ENCODE measurements at places on chromosomes 2 and 18.

DNA sequence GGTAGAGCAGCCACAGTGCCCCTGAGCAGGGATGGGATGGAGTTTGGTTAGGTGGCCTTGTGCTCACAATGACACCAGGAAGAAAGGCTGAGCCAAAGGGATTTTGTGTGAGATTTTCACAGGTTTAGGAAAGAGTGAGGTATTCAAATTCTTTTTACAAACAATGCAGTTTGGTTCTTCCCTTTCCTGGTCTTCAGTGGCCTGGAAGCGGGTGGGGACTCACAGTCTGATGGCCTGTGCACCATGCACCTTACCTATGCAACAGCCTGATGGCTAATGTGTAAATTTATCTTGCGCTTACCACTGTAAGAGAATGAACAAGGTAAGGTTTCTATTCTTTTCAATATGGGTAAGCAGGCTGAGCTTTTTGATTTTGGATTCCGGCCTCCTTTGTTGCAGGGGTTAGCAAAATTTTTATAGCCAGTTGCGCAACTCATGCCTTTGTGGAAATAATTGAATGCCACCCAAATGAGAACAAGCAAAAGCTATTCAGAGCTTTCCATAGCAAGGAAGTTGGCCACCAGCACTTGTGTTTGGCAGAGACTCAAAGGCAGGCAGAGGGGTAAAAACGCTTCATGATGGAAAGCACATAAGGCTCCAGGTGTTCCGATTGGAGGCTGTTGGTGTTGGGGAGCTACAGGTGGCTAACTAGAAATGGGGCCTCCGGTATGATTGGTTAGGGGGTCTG is 23.8 kb upstream of the IL1R2 start:
- DNase-seq = no peak

DNA sequence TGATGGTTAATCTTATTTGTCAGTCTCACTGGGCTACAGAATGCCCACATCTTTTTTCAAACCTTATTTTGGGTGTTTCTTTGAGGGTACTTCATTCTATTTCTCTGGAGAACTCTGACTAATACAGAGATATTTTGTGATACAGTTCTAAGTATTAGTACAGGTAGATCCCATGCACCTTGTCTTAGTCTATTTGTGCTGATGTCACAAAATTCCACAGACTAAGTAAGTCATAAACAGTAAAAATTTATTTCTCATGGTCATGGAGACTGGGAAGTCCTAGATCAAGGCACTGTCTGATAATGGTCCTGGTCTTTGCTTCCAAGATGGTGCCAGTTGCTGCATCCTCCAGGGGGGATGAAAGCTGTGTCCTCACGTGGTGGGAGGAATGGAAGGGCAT is 68.6 kb upstream of the EPHA4 start:
- DNase-seq = no peak

- no peak for DNase-seq
Observed at GRCh38 chr2:159895258-159896065, 97.5 kb upstream of the CD302 start.

DNA sequence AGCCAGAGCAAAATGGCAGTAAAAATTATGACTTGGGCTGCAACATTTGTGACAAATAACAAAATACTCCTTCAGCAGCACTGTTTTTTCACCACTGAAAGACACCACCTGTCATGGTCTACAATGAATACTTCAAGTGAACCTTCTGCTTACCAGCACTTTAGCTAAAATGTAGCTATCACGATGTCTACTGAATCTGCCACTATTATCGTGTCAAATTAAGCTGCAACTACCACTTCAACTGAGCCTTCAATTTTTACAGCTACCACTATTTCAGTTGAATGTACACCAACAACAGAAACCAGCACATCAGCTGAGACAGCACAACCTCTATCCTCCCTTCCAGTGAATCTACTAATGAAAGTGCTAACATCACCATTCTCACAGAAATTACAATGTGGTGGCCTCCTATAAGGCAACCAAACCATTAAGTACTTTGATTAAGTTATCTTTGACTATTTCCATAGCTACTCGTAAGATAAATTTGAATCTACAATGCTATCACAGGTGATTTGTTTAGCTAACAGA is 10.8 kb upstream of the DYNAP start:
- no peak for DNase-seq

- DNase-seq = no peak
Observed at GRCh38 chr18:22102953-22103646, 66.3 kb upstream of the GATA6 start.

DNA sequence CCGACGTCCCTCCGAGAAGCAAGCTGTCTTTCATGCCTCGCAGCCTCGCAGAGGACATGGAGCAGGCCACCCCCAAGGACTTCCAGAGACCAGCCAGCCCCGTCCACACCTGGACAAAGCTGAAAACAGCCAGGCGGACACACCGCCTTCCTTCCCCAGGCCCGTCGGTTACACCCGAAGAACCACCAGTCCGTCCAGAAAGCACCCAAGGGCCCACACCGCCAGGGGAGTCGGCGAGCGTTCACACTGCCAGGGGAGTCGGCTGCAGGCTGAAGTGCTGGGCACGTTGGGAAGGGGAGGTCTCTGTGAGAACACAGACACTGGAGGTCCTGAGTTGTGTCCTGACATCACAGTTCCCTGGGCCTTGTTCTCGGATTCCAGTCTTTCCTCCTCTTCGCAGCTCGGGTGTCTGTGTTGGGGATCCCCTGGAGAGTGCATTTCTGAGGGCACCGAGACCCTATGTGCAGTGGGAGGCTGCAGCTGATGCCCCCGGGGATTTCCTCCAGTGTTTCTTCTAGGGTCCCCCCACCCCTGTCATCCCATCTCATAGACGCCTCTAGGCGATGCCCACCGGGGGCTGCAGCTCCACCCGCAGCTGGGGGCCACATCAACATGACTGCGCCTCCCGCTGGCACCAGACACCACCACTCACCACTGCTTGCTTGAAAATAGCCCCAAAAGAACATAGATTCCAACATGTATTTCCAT is 344.4 kb upstream of the SALL3 start:
- DNase-seq = no peak

DNA sequence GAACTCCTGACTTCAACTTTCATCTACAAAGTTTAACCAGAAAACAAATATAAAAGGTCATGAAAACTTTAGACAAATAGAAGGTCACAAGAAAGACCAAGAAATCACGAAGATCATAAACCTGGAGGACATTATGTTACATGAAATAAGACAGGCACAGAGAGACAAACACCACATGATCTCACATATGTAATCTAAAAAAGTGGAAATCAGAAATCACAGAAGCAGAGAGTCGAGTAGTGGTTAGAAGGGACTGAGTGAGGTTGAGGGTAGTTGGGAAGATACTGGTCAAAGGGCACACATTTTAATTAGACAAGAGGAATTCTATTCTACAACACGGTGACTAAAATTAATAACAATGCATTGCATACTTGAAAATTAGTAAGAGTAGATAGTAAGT is 1.4 kb downstream of the GCFC2 start:
- no peak for DNase-seq

GRCh38 chr2:37306024-37306423 is 18.6 kb downstream of the PRKD3 start:
- DNase-seq = no peak

GRCh38 chr18:59052965-59053820 is 86.5 kb upstream of the SEC11C start:
- DNase-seq = no peak

DNA sequence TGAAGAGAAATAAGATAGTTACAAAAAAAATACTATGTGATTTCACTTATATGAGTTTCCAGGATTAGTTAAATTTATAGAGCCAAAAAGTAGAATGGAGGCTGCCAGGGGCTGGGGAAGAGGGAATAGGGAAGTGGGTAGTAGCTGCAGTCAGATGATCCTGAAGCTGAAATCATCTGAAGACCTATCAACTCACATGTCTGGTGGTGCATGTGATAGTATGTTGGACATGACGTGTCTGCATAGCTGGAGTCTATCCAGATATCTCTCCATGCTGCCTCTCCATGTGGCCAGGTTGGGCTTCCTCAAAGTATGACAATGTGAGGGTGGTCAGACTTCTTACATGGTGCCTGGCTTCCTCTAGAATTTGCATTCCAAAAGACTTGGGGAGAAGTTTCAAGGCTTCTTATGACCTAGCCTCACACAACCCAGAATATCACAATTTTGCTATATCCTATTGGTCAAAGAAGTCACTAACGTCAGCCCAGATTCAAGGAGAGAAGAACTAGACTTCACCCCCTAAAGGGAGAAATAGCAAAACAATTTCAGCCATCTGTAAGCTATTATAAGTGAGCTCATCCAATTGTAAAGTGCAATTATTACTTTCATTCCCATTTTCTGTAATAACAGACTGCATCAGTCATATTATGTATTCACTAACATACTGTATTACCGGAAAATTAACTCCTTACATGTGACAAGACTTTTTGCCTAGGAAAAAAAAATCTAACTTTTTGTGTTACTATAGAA is 14.0 kb upstream of the ZNF396 start:
- DNase-seq = no peak

DNA sequence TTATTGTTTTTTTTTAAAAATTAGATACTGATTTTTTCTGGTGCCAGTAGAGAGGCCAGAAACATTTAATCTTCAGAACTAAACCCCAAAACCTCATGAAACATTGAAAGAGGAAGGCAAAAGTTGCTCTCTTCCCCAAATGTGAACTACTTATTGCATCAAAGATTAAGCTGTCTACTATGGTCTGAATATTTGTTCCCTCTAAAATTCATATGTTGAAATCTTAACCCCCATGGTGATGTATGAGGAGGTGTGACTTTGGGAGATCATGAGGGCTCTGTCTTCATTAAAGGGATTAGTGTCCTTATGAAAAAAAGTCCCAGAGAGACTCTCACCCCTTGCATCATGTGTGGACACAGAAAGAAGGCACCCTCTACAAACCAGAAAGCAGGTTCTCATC is 28.2 kb upstream of the SLC8A1 start:
- DNase-seq = no peak

DNA sequence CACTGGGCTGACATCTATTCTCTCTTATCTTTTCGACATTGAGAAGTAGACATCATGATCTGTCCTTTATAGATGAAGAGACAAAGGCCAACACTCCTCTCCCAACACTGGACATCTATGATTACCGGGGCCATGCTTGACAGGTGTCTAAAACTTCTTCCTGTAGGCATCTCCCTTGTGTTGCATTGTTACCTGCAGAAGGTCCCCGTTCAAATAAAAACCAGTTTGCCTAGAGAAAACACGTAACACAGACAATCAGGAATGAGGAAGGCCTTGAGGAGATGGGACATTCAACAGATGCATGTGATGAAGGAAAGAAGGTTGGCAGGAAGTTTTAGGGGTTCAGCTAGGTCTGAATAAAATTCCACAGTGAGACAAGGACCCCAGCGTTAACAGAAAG is 70.8 kb upstream of the ST8SIA3 start:
- no peak for DNase-seq

GRCh38 chr18:6270771-6271216 is 143.9 kb downstream of the L3MBTL4 start:
- DNase-seq = no peak

DNA sequence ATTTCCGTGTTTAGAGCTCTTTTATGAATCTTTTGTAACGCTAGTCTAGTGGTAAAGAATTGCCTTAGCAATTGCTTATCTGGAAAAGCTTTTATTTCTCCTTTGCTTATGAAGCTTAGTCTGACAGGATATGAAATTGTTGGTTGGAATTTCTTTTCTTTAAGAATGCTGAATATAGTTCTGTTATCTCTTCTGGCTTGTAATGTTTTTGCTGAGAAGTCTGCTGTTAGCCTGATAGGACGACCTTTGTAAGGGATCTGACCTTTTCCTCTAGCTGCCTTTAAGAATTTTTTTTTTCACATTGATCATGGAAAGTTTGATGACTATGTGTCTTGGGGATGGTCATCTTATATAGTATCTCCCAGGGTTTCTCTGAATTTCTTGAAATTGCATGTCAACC is 101.1 kb downstream of the TRABD2A start:
- DNase-seq = no peak

GRCh38 chr2:69231612-69232277 is 155.3 kb downstream of the GFPT1 start:
- no peak for DNase-seq
